GM12878 (cell line): ENCODE measurements at places on chromosomes 1 and 21. TPM values are rescaled to one million over a fixed set of nuclear protein-coding genes. Genes with fewer than 3 reads are reported as not detected.

DNA sequence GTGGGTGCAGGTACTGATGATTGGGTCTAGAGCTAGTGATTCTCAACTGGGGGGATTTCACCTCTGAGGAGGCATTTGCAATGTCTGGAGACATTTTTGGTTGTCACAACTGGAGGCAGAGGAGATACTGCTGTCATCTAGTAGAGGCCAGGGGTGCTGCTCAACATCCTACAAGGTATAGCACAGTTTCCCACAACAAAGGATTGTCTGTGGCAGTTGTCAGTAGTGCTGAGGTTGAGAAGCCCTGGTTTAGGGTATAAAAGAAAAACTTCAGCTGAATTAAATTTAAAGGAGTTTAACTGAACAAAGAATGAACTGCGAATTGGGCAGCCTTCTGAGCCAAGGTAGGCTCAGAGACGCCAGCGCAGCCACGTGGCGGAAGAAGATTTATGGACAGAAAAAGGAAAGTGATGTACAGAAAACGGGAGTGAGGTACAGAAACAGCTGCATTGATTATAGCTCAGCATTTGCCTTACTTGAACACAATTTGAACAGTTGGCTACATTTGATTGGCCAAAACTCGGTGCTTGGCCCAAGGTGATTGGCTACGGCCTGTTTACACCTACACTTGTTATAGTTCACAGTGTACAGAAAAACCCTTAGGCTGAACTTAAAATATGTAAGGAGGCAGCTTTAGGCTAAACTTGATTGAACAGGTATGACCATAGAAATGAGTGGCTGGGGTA, 40.4 kb downstream of the MPZL1 start:
- no peaks in the 10 kb centered on the region; the same call in 1 of the 2 replicates for H3K36me3 ChIP-seq
- no peaks in the 10 kb centered on the region for H3K27me3 ChIP-seq
- H3K4me1 ChIP-seq: no peaks in the 10 kb centered on the region; the same call in 1 of the 2 replicates
- no peak overlapping the region for H3K4me3 ChIP-seq
- DNase-seq: no peak
- H3K27ac ChIP-seq: no peak overlapping the region

PLA2G5 gene
- total RNA-seq: not detected in 2 replicates

DNA sequence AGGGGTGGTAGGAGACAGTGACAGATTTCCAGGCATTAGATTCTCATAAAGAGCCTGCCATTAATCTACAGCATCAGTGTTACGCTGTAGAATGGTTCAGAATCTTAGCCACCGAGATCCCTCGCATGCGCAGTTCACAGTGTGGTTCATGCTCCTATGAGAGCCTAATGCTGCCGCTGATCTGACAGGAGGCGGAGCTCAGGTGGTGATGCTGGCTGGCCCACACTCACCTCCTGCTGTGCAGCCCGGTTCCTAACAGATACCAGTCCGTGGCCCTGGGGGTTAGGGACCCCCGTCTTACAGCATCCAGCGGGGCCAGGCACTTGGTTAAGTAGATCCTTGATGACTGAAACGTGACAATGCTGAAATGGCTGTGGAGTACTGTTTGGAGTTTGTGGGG, 163.6 kb upstream of the C1orf21 start:
- no peaks in the 10 kb centered on the region for H3K4me1 ChIP-seq
- no peaks in the 10 kb centered on the region for H3K36me3 ChIP-seq
- no peak overlapping the region for H3K27ac ChIP-seq
- no peak overlapping the region for H3K4me3 ChIP-seq

GRCh38 chr1:57007948-57008347, 42.1 kb upstream of the C8B start:
- no peaks in the 10 kb centered on the region for H3K4me1 ChIP-seq
- no peak overlapping the region for H3K27ac ChIP-seq
- H3K27me3 ChIP-seq: no peaks in the 10 kb centered on the region; the same call in 1 of the 2 replicates

CELA2A gene
- 0.90 and 1.5 TPM in 2 replicates for total RNA-seq

CRYAA gene
- total RNA-seq: not detected in 2 replicates

GRCh38 chr1:205988585-205988995, 14.6 kb downstream of the RAB7B start:
- H3K27me3 ChIP-seq: peaks cover 2% of the 10 kb centered on the region
- DNase-seq: no peak
- no peak overlapping the region for H3K27ac ChIP-seq
- H3K4me1 ChIP-seq: no peaks in the 10 kb centered on the region
- no peak overlapping the region for H3K4me3 ChIP-seq
- H3K36me3 ChIP-seq: no peaks in the 10 kb centered on the region

DNA sequence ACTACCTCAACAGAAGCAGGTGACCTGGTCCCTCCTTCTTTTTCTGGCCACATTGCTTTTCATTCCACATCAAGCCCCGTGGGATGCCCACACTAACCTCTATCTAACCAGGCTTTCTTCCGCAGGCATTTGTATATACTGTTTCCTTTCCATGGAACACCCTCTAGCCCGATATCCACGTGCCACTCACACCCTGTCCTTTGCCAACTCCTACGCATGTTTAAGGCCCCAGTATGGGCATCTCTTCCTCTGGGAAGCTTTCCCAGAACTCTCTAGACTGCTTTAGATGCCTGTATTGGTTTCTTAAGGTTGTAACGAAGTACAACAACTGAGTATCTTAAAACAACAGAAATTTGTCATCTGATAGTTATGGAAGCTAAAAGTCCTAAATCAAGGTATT, 121.0 kb downstream of the TNR start:
- no peak overlapping the region for H3K4me3 ChIP-seq
- H3K27ac ChIP-seq: no peak overlapping the region
- no peaks in the 10 kb centered on the region for H3K36me3 ChIP-seq
- H3K27me3 ChIP-seq: no peaks in the 10 kb centered on the region; the same call in 1 of the 2 replicates

- DNase-seq: no peak
- no peak overlapping the region for H3K27ac ChIP-seq
- H3K4me1 ChIP-seq: no peaks in the 10 kb centered on the region
- no peak overlapping the region for H3K4me3 ChIP-seq
- H3K36me3 ChIP-seq: no peaks in the 10 kb centered on the region
- no peaks in the 10 kb centered on the region for H3K27me3 ChIP-seq
These were observed 212.5 kb downstream of the TOMM20 start for GRCh38 chr1:234915924-234916675.

PRR9 gene
- total RNA-seq: not detected in 2 replicates

DNA sequence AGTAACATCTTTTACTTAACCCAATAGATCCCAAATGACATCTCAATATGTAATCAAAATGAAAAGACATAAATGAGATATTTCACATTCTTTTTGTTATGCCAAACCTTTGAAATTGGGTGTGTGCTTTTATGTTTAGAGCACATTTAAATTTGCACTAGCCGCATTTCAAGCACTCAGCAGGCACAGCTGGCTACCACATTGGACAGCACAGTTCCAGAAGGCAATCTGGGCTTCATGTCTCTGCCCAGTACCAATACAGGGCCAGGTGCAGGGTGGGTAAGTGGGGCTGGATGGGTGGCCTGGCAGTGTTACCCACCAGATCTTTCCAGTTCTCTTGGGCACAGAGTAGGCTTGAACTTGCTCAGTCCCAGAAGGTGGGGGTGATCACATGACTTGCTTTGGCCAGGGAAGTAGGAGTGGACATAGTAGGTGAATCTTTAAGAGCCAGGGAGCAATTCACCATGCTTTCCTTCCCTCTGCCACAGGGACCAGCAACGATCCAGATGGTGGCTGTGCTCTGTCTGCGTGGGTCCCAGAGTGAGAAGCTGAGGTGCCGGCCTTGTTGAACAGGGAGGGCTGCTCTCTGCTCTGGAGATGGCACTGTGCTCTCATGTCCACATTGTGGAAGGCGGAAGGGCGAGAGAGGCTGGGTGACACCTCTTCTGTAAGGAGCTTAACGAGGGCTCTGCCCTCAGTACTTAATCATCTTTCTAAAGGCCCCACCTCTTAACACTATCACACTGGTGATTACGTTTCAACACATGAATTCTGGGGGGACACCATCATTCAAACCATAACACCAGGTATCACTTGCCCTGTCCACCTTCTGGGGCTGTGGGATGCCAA, 261.4 kb downstream of the GRIK3 start:
- no peak overlapping the region for H3K4me3 ChIP-seq
- no peaks in the 10 kb centered on the region for H3K4me1 ChIP-seq
- peaks cover 3% of the 10 kb centered on the region; the same call in 1 of the 2 replicates for H3K27me3 ChIP-seq
- H3K27ac ChIP-seq: no peak overlapping the region
- H3K36me3 ChIP-seq: no peaks in the 10 kb centered on the region

DNA sequence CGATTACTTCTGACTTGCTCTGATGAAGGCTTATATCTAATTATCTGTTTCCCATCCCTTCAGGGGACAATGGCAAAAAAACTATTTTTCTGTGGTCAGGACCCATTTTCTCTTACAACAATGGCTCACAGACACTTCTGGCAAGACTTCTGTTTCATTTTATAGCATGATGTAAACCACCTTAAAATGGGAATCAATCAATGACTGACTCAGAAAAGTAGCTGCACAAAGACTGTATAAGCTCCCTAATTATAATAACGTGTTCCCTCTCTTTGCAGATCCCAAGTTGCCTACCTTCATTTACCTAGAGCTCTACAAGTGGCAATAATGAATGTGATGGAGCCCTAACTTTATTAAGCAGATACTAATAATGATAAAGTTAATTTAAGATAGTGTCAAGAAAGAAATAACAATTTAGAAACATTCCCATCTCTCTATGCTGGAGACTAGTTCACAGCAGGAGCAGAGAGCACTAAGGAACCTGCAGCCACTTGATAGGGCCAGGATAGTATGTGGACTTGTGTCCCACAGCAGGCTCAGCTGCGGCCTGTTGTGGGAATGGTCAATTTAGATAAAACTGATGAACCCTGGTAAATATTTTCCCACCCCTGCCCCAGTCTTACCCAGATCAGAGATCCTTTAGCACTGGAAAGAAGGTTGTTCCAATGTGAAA, 538 bp downstream of the GBP2 start:
- DNase-seq: no peak
- peaks cover 4% of the 10 kb centered on the region; the same call in 1 of the 2 replicates for H3K4me1 ChIP-seq
- H3K27me3 ChIP-seq: no peaks in the 10 kb centered on the region
- peak overlapping the region; percentile 84 for H3K27ac ChIP-seq

ANKRD65 gene
- total RNA-seq: 0.96 and 1.2 TPM in 2 replicates

DNA sequence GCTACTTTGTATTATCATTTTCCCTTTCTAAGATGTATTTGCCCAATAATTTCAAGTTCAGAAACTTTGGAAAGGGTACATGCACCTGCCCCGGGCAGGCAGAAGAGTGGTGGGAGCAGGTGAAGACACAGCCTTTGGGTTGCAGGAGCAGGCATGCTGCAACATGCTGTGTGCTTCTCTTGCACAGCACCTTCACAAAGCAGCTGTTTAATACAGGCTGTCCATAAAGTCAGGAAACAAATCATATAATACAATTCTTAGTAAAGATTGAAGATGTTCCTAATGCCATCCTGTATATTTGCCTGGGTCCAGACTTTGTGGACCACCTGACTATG, 182.9 kb downstream of the ZNF281 start:
- no peak for DNase-seq
- 0 out of 2 replicates have a peak, but pooled peaks cover 3% of the 10 kb centered on the region for H3K27me3 ChIP-seq
- H3K4me3 ChIP-seq: no peak overlapping the region
- no peak overlapping the region for H3K27ac ChIP-seq
- H3K36me3 ChIP-seq: no peaks in the 10 kb centered on the region
